ENCODE measurements at places on chromosomes 2 and 18. TPM values are rescaled to one million over a fixed set of nuclear protein-coding genes. Genes with fewer than 3 reads are reported as not detected.

The PAX3 gene
- not detected for total RNA-seq

The KIF5C gene
- total RNA-seq: 1.6 TPM

The CLEC4F gene
- total RNA-seq: not detected

- no peak for DNase-seq
These were observed 22.8 kb downstream of the TRABD2A start for GRCh38 chr2:84858123-84858522.

DNA sequence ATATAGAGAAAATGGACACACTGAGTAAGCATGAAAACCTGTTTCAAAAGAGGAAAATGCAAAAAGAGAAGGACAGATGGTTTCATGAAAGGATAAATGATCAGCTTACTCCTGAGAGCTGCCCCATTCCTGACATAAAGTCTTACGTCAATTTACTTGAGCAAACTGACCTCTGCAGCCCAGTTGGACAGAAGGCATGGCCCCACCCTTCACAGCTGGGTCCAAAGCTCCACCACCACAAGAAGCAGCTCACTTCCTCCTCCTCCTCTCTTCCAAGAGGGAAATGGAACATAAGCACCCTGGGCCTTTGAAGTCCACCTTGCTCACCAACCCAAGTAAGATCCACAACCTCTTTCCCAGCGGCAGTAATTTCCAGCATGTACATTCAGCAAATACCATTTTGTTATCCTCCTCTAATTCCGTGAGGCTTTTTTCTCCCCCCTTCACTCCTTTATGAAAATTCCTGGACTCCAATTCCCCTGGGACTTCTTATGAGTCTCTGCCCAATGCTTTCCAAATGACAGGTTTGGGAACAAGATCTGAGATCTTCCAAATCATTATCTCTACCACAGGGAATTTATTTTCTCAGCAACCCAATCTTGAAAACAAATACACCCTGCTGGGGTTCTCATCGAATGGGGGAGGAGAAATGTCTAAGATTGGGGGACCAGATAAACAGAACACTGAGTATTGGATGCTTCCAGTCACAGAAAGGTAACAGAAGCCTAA lies 10.1 kb downstream of the COL4A4 start:
- no peak for DNase-seq

The ARHGAP28 gene
- total RNA-seq: 0.41 TPM

- peak; percentile 71 for DNase-seq
These were observed 1.8 kb upstream of the KLHL41 start for GRCh38 chr2:169507698-169508097.

GRCh38 chr2:159773426-159773825 lies 24.6 kb downstream of the CD302 start:
- no peak for DNase-seq

The KIAA2012 gene
- total RNA-seq: not detected

DNA sequence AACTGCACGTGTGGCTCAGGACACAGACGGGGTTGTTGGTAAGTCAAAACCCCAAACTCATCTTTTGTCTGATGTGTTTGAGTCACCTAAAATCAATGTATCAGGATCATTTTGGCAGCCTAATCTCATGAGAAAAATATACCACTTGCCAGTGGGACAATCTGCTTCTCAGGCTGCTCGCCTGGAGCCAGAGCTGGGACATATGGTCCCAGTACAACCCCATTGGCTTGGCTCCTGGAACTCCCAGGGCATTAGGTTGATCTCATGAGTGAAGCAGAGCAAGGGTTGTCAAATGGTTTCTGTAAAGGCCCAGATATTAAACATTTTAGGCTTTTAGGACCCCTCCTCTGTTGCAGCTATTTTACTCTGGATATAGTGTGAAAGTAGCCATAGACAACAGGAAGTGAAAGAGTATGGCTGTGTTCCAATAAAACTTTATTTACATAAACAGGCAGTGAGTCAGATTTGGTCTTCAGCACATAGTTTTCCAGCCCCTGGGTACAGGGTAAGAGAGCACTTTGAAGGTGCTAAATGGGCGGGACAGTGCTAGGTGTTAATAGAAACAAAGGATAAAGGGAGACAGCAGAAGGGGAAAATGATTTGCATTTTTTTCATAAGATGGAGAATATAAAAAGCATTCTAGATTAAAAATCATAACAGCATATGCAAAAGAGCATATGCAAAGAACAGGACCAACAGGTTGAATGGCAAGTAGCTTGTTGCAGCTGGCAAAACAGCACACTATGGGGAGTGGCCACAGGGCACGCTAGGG lies 290.8 kb downstream of the KCNS3 start:
- DNase-seq: no peak

- DNase-seq: no peak
These were observed 127.2 kb downstream of the OLA1 start for GRCh38 chr2:174121175-174121574.

The HJURP gene
- total RNA-seq: 87.0 TPM

DNA sequence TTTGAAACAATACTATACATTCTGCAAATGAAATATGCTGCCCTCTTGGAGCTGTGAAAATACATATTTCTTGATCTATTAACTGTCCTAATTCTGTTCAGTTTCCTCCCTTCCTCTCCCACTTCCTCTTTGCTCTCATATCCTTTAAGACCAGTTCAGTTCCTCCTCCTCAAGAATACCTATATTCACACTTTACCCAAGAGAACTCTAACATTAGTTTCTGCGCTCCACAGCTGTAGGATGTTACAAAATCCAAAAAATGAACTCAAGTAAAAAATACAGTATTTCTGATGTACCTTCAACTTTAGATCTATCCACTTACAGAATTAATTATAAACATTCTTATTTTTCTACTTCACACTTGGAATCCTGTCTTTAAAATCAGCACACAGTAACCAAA lies 5.4 kb downstream of the ITSN2 start:
- DNase-seq: no peak

- DNase-seq: no peak
These were observed 21.9 kb downstream of the APCDD1 start for GRCh38 chr18:10476338-10476791.

The ST8SIA5 gene
- total RNA-seq: 0.15 TPM

DNA sequence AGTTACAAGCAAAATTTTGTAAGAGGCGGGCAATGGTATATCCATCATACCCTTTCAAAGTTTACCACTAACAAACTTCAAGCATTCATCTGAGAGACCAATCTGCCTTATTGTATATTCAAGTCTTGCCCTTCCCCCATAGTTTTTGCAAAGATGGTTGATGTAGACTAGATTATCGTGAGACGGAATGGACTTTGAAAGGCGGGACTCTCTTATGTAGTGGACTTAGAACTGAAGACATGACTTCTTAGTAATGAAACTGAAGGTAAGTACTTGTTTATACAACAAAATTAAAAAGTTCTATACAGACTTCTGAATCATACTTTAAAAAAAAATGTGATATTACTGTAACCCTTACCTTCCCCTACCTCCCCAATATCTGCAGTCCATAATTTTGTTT lies 10.4 kb downstream of the AP1S3 start:
- DNase-seq: no peak

DNA sequence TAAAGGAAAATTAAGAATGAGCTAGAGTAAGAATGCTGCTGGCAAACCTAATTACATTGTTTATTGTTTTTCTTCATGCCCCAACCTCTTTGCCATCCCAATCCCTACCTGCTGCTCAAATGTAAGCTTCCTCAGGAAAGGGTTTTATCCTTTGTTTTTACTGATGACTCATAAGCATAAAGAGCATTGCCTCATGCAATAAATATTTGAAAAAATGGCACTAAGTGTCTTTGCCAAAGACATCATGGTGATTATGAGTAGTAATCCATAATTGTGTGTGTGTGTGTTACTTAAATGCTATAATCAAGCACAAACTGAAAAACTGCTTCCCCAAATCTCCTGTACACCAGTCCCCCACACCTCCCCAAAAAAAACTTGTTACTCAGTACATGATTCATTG lies 53.4 kb downstream of the DNER start:
- no peak for DNase-seq

DNA sequence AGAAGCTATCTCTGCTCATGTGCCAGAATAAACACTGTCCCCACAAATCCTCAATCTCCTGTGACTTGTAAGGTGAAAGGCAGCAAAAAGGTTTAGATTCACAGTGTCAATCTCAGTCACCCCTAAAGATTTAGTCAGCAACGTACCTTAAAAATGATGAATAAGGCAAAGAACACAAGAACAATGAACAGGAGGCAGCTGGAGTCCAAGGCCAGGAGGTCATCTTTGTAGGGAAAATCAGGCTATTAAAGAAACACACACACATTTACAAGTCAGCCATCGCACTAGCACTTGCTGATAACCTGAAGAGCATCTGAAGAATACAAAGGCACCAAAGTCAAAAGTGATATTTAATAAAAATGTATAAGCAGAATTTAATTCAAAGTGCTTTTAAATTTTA lies 16.6 kb downstream of the LAPTM4A start:
- DNase-seq: no peak

GRCh38 chr18:37355772-37356171 lies 209.8 kb downstream of the CELF4 start:
- no peak for DNase-seq

GRCh38 chr2:37573451-37574388 lies 97.7 kb downstream of the CDC42EP3 start:
- DNase-seq: no peak

DNA sequence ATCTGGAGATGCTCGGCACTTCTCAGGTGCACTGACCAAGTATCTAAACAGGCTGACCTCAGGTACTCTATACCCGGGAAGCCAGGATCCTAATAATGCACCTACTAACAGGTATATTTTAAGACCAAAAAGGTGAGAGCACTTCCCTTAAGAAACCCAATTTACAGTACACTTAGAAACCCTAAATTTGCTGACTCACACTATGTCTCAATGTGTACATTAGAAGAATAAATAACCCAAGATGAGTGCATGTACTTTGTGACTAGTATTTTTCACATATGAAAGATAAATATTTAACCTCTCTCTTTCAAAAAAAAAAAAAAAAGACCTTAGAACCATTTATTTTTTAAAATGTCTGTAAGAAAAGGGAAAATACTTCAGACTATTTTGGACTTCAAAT lies 118.8 kb downstream of the ZNF516 start:
- DNase-seq: no peak

DNA sequence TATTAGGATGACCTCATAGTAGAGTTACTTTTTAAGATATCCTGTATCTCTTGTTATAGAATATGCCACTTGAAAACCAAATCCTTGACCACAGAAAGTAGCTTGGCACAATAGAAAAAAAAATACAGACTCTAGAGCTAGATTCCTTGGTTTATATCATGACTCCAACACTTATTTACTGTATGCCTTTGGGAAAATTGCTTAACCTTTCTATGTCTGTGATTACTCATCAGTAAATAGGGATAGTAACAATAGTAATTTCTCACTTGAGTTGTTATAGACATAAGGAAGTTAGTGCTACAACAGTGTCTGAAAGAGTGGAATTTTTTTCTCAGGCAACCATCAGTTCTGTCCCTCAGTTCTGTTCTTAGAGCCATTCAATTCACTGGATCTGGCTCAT lies 193.8 kb downstream of the GULP1 start:
- no peak for DNase-seq

DNA sequence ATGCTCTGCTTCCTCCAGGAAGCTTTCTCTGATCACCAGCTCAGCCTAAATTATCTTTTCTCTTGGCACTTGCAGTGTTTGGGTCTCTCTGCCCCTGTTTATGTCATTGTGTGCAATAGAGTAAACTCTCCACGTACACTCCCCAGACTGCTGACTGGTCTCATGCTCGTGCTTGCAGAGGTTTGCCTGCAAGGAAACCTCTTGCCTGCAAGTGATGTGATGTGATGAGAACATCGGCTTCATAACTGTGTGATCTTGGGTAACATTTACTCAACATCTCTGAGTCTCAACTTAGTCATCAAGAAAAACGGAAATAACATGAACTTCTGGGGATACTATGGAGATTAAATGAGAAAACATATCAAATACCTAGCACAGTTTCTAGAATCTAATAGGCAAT lies 92.3 kb downstream of the BIN1 start:
- DNase-seq: peak; percentile 73

The TLX2 gene
- total RNA-seq: not detected

DNA sequence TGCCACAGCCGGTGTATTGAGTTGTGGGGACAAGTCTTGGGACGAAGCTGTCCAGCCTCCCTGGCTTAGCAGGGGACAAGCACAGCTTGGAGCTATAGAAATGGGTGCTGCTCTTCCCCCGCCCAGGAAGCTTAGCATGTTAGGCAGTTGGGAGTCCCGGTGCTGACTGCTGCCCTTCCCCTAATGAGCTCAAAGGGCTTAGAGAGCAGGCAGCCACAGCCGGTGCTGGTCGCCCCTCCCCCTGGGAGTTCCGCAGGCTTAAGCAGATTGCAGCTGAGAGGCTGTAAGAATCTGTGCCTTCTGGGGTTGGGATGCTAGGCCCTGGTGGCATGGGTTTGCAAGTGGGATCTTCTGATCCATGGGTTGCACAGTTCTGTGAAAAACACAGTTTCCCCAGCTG lies 237.3 kb downstream of the DCDC2C start:
- no peak for DNase-seq

- no peak for DNase-seq
These were observed 17.0 kb upstream of the PKDCC start for GRCh38 chr2:42030829-42031228.

- DNase-seq: no peak
These were observed 13.3 kb upstream of the SP3 start for GRCh38 chr2:173978447-173978846.

GRCh38 chr2:66438891-66439811 lies 4.2 kb downstream of the MEIS1 start:
- no peak for DNase-seq

The NFU1 gene
- 42.9 TPM for total RNA-seq

GRCh38 chr2:146806364-146807005 lies 1038.3 kb upstream of the ACVR2A start:
- DNase-seq: no peak

DNA sequence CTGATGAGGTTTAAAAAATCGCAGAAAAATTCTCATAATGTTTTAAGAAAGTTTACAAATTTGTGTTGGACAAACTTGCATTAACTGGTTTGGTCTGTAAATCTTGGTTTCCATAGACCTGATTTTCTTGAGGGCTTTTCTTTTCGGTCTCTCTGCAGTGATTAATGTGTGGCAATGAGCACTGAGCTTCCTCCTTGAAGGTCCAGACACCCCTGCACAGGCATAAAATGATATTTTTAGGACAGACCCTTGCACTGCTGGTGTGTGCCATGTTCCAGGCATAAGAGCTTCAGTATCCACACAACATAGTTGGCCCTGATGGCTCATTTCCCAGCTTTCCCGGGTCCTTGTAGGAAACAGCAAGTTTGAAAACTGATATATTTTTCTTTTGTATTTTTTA lies 33.7 kb downstream of the MRPL33 start:
- no peak for DNase-seq
